ENCODE measurements at places on chromosomes 16 and 17.

DNA sequence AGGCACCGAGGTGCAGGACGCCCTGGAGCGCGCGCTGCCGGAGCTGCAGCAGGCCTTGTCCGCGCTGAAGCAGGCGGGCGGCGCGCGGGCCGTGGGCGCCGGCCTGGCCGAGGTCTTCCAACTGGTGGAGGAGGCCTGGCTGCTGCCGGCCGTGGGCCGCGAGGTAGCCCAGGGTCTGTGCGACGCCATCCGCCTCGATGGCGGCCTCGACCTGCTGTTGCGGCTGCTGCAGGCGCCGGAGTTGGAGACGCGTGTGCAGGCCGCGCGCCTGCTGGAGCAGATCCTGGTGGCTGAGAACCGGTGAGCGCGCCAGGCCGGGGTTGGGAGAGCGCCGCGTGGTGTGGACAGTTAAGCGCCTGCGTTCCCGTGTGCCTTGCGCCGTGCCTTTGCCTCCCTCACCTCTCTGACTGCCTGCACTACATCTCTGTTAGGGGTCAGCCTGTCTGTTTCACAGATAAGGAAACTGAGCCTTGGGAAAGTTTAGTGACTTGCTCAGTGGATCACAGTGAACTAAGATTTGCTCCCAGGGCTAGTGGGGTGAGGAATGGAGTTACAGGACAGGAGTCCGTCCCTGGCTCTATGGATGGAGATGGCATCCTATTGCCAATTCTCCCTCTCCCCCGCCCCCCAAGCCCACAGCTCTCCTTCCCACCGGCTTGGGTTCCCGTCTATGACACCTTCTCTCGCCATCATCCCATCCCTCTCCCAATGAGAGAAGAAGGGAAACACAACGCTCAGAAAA, 880 bp downstream of the SARM1 start:
- no peak for DNase-seq

DNA sequence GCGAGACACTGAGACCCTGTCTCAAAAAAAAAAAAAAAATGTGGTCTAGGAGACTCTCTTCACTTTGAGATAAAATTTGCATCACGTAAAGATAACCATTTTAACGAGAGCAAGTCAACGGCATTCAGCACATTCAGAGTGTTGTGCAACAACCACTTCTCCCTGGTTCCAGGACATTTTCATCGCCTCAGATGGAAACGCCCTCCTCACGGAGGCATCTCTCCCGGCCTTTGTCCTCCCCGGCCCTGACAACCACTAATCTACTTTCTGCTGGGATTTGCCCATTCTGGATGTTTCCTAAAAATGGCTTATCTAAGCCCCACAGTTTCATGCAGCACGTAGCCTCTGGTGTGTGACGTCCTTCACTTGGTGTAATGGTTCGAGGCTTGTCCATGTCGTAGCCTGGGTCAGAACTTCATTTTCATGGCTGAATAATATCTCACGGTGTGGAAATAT, 6.4 kb upstream of the NPRL3 start:
- no peak for DNase-seq

DNA sequence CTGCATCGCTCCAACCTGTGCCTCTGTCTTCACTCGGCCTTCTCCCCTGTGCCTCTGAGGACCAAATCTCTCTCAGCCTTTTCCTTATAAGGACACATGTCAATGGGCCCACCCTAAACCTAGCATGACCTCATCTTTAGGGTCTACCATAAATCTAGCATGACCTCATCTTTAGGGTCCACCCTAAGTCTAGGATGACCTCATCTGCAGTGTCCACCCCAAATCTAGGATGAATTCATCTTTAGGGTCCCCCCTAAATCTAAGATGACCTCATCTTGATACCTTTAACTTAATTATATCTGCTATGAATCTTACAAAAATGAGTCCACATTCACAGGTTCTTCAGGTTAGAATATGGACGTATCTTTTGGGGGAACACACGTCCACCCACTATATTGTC, 131.1 kb upstream of the RPL38 start:
- DNase-seq, result no peak

DNA sequence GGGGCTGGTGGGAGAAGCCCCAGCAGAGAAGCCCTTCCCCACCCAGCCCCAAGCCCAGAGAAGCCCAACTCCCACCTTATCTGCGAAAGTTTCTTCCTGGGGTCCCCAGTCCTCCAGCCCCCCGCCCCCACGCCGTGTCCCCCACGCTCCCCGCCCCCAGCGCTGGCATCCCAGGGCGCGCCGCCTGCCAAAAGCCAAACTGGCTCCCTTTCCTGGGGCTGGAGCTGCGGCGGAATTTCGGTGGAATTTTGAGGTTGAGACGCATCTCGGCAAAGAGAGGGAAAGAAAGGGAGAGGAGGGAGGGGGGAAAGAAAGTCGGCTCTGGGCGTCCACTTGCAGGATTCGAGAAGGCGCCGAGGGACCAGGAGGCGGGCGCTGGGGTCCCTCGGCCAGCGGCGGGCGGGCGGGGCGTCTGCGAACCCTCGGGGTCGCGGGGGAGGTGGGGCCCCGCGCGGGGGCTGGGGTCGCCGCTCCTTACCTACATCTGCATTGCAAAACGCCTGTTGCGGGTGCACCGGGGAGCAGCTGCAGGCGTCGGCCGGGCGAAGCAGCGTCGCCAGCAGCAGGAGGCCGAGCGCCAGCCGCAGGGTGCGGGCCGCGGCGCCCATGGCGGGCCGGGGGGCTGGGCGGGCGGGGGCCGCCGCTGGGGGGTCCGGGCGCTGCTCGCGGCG, 571 bp downstream of the TIMP2 start:
- DNase-seq, result no peak

DNA sequence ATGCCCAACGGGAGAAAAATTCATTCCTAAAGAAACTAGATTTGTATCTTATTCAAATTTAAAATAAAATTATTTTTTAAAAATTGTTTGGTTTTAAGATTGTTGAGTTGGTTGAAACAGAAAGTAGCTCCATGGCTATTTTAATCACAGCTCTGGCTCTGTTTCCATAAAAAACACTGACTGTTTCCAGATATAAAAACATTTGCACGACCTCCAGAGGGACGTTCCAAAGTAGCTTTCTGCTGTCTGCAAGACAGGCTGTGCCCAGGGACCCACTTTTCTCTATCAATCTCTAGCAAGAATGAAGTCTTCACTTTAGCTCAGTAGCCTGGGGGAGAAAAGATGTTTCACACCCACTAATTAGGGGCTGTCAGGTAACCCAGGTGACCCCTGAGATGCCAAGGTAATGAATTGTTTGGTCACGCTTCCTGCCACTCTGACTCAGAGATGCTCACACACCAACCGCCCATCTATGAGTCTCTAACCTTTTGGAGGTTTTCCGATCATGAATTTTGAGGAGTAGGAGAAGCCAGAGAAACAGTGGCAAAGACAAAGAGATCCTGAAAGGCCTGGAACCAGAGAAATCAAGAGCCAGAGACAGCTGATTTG, 220.1 kb upstream of the SOX9 start:
- no peak for DNase-seq

GRCh38 chr17:1024076-1024475, 27.1 kb downstream of the TIMM22 start:
- DNase-seq, result no peak

DNA sequence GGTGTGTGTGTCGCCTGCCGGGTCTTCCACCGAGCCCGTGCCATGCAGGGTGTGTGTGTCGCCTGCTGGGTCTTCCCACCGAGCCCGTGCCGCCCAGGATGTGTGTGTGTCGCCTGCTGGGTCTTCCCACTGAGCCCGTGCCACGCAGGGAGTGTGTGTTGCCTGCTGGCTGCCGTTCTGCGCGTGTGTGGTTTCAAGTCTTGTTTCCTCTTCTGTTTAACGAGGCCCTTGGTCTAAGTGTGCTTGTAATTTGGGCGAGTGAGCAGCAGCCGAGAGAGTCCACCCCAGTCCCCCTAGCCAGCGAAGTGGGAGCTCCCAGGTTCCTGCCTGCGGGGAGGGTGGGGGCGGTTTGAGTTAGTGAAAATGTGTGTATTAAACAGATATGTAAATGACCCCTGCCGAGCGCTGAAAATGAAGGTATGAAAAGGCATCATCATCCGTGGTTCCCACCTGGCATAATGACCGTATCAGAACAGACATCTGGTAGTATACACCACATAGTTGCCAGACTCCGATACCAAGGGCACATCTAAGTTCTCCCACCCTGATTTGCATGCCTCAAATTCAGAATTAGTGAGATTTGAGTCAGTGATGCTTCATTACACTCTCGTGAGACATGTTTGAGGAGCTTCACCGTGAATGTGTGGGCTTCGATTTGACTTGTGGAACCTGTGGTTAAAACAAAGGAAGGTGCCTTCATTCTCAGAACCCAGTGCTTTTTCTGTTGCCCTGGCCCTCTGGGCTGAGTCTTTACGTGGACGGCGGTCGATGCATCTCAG, 114.5 kb upstream of the CHMP6 start:
- DNase-seq, result no peak

GRCh38 chr17:73785958-73786743, 141.9 kb upstream of the SDK2 start:
- no peak for DNase-seq

DNA sequence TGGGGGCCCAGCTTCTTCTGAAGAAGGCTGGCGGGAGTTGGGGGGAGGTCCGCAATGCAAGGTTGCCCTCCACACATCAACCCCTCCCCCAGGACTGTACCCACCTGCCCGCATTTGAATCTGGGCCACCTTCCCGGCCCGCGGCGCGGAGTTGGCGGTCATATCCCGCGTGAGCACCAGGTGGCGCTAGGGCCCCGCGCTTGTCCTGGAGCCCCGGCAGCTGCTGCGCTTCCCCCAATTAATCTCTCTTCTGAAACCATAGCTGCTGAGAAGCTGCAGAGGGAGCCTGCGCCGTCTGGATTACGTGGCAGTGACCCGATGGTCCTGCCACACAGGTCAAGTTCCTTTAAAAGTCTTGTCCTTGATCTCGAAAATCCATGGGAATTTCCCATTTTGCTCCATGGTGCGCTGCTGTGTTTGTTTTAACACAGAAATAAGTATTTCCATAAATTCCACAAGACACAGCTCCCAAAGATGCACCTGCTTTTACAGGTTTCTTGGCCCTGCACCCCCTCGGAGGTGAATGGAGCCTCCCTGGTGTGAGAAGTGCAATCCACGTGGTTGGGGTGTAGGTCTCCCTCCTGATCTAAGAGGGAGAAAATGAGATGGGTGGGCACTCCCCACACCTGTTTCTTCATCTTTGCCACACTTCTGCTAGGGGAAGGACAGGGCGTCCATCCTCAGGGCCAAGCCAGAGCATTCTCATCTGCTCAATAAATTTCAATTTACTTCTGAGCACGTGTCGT, 22.1 kb downstream of the COX4I1 start:
- DNase-seq, result peak; percentile 70

- no peak for DNase-seq
Measured at GRCh38 chr16:84049403-84050060, 6.9 kb upstream of the SLC38A8 start.

DNA sequence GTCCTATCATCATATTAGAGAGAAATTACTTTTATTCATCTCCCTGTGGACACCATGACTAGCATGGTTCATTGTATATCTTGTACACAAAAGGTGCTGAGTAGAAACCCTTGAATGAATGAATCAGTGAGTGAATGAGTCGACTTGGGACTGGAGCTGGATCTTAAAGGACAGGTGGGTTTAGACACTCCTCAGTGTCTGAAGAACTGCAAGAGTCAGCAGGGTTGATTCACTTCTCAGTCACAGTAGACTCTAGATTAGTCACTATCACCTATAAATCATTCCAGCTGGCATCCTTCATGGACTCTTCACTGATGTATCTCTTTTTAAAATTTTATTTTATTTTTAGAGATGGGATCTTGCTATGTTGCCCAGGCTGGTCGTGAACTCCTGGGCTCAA, 30.1 kb upstream of the PMFBP1 start:
- DNase-seq, result no peak

GRCh38 chr16:76885776-76886537, 305.0 kb upstream of the MON1B start:
- DNase-seq, result no peak

- DNase-seq, result no peak
Measured at GRCh38 chr17:64448665-64449512, at the start of gene MILR1. Gene MILR1, plus strand, starts transcription at chr17:64449115. Its CDS starts 54 bp downstream, at chr17:64449169.

GRCh38 chr17:80252871-80253270, 7.8 kb upstream of the RNF213 start:
- peak; percentile 90 for DNase-seq

DNA sequence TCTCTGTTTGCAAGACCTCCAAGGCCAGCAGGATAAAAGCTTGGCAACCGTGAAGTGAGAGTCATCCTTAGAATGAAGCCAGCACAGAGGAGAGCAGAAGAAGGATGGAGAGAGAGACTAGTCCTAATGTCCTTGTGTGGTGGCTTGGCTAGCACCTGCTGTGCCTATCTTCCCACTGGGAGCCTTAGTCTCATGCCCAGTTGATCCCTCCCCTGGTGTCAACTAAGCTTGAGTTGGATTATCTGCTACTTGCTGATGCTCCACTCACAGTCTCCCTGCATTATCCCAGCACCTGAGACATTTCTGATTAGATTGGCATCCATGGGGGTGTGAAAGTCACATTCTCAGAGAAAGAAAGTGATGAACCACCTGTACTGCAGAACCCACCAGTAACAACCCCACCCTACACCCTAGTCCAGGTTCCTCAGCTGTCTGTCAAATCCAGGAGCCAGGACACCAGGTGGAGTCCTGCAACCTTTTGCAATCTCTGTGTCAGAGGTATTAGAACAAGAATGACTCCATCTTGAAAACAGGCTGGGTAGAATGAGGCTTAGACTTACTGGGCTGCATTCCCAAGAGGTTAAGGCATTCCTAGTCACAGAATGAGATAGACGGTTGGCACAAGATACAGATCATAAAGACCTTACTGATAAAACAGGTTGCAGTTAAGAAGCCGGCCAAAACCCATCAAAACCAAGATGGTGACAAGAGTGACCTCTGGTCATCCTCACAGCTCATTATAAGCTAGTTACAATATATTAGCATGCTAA, 460.2 kb upstream of the C16orf82 start:
- no peak for DNase-seq

- DNase-seq, result no peak
Measured at GRCh38 chr16:16879567-16880251, 500.8 kb downstream of the NPIPA7 start.

- DNase-seq, result no peak
Measured at GRCh38 chr17:5560361-5560988, 23.8 kb downstream of the NLRP1 start.

DNA sequence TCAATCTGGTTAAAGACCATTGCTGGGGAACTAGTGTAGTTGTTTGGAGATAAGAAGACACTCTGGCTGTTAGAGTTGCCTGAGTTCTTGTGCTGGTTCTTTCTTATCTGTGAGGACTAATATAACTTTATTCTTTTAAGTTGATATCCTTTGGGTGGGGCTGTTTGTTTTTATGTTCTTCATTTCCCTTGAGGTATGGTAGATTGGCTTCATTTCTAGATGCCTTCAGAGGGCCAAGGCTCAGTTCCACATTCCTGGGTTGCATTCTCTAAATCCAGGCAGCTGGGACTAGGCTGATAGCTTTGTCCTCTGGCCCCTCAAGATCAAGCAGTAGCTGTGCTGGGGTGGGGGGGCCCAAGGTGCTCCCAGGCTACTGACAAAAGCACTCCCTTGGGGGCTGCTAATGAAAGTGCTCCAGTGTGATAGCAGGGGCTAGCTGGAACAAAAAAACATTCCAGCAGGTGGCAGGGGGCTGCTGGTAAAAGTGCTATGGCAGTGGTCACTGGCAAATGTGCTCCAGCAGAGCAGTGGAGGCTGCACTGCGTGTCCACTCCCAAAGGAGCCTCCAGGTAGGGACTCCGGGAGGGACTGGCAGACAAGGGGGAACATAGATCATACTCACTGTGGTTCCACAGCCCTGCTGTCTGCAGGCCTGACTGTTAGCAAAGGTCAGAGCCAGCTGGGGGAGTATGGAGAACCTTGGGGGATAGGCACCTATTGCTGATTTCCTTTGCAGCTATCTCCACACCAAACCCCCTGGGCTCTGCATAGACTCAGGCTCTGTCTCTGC, 45.9 kb upstream of the KCNJ16 start:
- no peak for DNase-seq
